ENCODE measurements at places on chromosomes 6 and 20.

DNA sequence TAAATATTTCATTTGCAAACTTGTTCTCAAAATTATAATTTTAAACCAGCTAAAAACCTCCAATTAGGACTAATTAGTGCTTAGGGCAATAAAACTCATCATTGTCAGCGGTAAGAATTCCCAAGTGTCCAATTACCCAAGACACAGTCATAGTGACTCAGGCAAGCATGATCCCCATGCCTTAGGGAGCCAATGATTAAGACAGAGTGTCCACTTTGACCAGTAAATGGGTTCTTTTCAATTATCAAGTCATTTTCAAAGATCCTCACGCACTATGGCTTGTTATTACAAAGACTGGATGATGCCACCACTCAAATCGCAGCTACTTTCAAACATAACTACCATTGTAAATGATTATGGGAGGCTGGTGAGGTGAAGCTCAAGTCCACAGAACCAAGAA is 114.0 kb downstream of the BFSP1 start:
- no peak for ATAC-seq

DNA sequence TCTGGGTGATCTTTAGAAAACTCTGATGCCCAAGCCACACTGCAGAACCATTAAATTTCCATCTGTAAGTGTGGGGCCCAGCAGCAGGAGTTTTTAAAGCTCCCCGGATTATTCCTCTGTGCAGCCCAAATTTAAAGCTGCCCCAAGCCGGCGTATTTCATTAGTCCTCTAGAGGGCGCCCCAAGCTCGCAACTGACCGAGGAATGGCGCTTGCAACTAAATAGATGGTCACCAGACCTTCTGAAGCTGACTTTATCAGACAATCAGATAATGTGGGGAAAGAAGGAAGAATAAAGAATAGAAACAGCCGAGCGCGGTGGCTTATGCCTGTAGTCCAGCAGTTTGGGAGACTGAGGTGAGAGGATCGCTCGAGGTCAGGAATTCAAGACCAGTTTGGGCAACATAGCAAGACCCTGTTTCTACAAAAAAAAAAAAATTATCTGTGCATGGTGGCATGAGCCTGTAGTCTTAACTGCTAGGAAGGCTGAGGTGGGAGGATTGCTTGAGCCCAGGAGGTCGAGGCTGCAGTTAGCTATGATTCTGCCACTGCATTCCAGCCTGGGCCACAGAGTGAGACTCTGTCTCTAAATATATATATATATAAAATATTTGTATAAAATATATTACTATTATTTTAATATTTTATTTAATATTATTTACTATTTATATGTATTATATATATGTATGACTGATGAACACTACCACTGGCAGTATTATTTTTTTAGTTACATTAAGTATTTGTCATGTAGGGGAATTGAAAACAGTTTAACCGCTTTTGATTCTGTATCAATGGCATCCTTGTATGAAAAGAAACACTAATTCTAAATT is 56.0 kb downstream of the OTOR start:
- ATAC-seq: peak; percentile 91

DNA sequence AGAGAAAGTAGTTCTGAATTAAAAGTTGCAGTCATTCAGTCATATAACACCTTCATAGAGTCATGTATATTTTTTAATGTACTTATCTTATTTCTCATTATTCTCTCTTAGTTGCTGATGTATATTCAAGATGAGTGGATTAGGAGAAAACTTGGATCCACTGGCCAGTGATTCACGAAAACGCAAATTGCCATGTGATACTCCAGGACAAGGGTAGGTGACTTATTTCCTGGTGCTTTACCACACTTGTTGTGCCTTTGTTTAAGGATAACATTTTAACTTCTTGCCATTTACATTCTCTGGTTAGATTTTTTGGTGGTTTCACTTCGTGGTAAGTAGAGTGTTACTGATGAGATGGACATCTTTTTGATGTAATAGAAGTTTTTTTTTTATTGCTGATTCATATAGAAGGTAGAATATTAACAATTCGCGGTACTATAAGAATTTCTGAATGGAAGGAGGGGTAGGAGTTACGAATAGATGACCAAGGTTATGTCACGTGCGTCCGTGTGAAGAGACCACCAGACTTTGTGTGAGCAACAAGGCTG is 120.5 kb downstream of the NCOA3 start:
- no peak for ATAC-seq

DNA sequence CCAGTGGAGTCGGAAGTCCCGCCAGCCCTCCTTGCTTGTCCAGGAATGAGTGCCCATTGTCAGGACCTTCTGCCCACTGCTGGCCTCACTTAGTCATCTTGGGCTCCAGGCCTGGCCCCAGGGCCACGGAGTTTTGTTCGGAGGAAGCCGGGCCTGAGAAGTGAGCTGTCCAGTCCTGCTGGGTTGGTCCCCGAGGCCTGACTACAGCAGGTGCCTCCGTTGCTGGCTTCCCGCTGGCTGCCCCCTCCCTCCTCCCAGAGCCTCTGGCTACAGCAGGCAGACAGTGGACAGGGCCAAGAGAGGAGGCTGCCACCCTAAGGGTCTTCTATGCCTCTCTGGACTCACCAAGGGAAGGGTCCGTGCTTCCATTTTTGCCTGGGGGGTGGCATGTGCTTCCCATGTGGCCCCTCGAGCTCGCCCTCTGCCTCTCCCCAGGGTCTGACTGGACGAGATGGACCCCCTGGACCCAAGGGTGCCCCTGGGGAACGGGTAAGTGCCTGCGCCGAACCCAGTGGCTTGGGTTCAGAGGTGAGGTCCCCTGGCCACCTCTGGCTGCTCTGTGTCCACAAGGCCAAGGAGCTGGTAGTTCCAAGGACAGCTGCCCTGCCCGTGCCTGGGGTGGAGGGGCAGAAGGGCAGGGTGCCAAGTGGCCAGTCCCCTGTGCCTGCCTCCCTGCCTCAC is 2.8 kb downstream of the COL9A3 start:
- peak; percentile 37 for ATAC-seq

DNA sequence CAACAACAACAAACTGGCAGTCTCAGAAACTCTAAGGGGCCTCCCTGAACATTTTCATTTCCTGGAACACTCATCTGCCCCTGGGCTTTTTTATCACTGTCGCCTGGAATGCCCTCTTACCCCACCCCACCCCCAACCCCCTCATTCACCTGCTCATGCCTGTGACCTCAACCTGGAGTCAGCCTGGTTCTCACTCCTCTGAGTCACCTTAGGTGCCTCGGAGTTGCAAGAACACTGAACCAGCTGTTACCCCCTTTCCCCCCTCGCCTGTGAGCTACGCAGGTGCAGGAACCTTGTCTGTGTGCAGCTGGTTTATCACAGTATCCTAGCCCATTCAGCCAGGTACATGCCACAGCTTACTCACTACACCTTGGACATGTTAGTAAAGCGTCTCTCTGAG is 12.8 kb upstream of the SNAI1 start:
- no peak for ATAC-seq

DNA sequence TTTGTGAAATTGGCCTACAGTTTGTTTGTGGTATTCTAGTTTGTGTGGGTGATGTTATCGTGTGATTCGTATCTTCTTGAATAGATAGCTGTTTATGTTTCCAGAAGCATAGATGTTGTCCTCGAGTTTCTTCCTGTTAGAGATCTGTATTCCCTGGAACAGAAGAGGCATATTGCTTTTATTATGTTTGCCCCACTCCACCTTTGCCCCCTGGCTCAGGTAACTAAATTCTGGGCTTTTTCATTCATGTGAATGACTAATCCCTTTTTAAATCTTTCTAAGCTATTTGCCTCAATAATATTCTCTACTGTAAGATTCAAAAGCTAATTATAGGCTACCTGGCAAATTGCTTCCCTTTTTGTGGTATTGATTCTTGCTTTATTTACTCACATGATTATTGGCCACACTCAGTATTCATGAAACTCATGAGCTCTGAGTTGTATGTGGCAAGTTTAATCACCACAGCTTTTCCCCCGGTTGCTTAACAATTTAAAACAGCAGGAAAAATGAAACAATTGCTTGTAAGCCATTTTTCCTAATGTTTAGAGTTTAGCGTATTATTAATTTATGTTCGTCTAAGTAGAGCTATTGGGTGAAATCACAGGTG is 12.6 kb downstream of the RNF217 start:
- ATAC-seq: no peak

DNA sequence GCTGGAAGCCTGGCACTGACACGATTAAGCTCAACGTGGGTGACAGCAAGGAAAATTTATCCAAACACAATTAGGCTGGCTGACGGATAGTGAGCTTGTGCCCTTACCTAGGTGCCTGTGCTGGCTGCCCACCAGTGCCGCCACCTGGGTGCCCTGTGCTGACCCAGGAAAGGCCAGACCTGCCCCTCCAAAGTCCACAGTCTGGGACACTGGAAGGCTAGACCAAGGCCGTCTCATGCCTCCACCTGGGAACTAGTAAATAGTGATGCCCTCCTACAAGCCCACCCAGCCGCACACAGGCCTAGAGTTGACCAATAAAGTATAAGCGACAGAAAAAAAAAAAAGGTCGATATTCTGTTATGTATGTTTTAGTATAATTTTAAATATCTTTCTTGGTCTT is 142.6 kb upstream of the MCHR2 start:
- no peak for ATAC-seq

DNA sequence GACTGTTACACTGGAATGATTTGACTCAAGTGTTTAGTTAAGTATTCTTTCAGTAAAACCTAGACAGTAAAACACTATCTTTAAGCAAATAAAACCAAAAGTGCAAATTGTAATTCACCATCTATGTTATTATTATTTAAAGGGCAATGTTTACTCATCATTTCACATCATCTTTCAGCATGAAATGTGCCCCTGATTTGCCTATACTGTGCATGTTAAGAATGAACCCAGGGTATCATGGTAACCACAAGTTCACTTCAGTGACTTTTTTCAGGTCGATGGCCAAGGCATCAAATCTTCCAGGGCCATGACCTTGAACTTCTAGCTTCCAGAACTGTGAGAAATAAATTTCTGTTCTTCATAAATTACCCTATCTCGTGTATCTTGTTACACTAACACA is 2.1 kb upstream of the HLA-DOB start:
- ATAC-seq: no peak

GRCh38 chr6:72627539-72627938 is 5.7 kb downstream of the KCNQ5 start:
- no peak for ATAC-seq

DNA sequence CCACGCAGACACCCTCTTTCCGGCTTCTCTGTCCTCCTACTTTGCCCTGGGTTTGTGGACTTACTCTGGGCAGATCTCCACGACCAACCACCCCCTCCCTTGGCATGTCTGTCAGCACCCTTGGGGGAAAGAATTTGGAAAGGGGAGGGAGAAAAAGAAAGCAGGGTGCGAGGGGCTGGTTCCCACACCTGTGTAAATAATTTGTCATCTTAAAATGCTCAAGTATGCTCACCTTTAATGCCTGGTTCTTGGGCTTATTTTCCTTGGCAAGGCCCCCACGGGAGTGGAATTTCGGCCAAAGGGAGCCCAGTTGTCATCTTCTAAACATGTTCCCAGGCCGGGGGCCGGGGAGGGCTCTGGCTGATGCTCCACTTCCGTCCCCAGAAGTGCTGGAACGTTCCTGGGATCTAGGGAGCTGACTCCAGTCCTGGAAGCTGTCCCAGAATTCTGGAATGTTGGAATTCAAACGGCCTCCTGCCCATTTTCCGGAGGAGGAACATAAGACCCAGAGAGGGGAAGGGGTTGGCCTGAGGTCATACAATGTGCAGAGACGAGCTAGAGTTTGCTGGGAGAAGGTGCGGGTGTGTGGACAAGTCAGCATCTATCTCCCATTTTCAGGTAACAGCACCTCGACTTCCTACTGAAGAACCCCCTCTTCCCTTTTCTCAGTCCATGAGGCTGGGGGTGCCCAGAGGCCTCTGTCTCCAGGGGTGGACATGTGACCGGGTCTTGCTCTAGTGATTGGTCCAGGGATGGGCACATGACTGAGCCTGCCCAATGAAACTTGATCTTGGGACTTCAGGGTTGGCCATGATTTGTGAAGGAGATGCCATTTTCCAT is 122.3 kb downstream of the CEBPB start:
- ATAC-seq: peak; percentile 23

- peak; percentile 92 for ATAC-seq
Measured at GRCh38 chr6:16688984-16689636, 72.2 kb downstream of the ATXN1 start.

GRCh38 chr6:145175470-145175869 is 559.9 kb downstream of the EPM2A start:
- ATAC-seq: no peak

DNA sequence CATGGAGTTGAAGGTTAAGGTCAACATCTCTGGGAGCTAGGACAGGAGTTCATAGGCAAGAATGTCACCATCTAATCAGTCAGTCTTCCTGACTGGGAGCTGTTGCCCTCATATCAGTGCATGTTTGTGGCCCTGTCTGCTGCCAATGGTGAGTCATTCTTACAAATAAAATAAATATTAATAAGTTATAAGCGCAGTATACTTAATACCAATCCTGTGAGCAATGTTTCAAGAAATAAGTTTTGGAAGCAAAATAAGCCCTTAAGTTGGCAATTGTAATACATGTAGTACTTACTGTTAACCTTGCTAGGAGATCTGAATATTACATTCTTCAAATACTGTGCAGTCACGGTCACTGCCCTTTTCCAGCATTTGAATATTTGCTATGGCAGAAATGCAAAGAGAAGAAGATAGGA is 20.2 kb upstream of the MDGA1 start:
- ATAC-seq: peak; percentile 77

DNA sequence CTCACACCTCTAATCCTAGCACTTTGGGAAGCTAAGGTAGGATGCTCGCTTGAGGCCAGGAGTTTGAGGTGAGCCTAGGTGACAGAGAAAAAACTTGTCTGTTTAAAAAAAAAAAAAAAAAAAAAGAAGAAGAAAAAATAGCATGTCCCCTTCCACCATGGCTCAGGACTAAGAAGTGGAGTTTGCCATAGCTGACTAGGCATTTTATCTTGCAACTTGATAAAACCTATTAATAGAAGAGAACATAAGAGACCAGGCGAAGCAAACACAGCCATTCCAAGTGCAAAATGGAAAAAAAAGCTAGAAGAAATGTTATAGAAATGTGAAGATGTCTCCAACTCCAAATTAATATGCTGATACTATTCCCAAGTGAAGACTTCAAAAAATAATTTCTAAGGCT is 277.5 kb downstream of the MEI4 start:
- no peak for ATAC-seq

- peak; percentile 38 for ATAC-seq
Measured at GRCh38 chr6:33018904-33019303, 9.5 kb upstream of the HLA-DOA start.

DNA sequence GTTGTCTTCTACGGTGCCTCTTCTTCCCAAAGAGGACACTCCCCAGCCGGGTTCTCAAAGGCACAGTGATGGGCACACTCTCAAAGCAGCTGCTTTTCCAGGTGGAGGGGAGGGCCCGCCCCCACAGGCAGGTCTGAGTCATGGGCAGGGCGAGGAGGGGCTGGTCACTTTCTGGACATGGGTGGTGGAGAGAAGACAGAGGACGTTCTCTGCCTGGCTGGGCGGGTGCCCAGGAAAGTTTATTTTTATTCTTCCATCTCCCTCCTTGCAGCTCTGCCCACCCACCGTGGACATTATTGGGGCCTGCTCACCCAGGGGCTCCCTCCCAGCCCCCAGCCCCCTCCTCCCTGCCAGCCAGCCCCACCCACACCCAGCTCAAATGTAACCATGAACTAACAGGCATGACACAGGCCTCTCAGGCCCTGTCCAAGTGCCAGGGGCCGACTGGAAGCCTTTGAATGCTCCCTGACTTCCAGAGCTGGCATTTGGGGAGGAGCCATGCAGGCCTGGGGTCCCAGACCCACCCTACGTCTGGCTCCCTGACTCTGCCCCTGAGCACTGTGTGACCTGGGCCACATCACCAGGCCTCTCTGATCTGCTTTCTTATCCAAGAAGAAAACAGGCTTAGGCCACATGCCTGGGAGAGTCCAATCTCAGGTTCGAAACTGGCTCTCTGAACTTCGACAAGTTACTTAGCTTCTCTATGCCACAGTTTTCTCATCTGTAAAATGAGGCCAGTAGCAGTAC is 8.0 kb downstream of the TGM2 start:
- no peak for ATAC-seq
